ENCODE measurements at places on chromosomes 3 and 15.

- no peak for DNase-seq
Measured at GRCh38 chr3:170220871-170221270, 1.4 kb upstream of the PRKCI start.

- no peak for DNase-seq
Measured at GRCh38 chr3:182292591-182292990, 500.7 kb upstream of the ATP11B start.

GRCh38 chr3:18144571-18144970 lies 280.6 kb downstream of the SATB1 start:
- no peak for DNase-seq

- no peak for DNase-seq
Measured at GRCh38 chr15:100394736-100395440, 53.1 kb upstream of the ADAMTS17 start.

DNA sequence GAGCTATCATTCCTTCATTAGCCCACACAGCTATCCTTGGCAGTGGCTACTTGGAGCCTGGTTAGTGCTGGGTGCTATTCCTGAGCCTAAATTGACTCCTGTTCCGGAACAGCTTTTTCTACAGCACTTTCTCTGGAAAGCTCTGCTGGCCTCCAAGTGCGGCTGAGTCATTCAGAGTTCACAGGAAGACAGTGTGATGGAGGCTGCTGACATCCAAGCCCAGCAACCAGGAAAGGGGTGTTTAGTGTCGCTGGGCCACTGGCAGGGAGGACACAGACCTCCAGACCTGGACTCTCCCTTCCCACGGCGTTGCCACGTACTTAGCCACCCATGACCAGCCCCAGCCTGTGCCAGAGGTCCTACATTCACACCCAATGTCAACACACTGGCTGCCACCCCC lies 28.7 kb downstream of the CACNA2D2 start:
- DNase-seq = no peak
